Islet precursor cell (in vitro differentiated cells): ENCODE measurements at places on chromosomes 3 and 15.
A peak's percentile ranks its signal among the peaks of the same experiment; 100 is the strongest.

GRCh38 chr3:124993466-124993865 is 58.9 kb upstream of the MUC13 start:
- DNase-seq, result no peak

DNA sequence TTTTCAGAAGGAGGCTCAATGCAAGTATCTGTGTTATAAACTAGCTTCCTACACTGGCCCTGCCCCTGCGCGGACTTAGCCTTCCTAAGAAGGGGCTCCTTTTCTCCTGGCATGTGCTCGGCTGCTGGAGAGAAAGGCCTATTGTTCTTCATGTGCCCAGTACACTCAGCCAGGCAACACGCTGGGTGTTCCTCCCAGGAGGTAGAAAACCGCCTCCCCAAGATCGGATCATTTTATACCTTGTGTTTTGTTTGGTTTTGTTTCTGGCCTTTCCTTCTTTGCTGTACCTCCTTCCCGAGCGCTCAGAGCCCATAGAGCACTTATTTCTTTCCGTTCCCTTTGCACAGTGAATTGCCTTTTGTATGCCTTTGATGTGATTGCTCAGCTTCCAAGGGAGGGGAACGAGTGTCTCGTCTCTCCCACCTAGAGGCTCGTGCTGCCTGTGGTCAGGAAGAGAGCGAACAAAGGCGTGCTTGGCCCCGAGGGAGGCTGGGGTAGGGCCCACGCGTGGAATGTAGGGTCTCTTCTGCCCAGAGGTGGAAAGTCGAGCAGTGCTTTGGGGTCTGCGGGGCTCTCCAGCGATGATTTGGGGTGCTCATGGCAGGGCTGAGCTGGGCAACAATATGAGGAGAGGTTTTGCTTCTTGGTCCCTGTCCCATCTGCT is 30.0 kb downstream of the CCNL1 start:
- peak; percentile 85 for DNase-seq

GRCh38 chr15:99051308-99051707 is 43.7 kb upstream of the PGPEP1L start:
- peak; percentile 35 for DNase-seq

DNA sequence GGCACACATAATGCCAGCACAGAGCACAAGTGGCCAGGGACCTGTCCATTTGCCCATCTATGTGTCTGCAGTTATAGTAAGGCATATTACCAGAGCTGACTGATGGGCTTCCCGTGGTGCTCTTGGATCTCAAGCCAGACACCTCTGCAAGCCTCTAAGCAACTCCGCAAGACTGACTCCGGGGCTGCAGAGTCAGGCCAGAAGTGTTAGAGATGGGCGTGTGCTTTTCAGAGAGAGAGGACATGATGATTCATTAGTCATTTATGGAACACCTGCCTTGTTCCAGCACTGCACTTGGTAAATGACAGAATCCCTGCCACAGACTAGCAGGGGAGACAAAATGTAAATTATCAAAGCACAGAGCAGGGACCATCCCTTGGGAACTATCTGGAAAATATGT is 559.0 kb downstream of the PDCD6IP start:
- no peak for DNase-seq

DNA sequence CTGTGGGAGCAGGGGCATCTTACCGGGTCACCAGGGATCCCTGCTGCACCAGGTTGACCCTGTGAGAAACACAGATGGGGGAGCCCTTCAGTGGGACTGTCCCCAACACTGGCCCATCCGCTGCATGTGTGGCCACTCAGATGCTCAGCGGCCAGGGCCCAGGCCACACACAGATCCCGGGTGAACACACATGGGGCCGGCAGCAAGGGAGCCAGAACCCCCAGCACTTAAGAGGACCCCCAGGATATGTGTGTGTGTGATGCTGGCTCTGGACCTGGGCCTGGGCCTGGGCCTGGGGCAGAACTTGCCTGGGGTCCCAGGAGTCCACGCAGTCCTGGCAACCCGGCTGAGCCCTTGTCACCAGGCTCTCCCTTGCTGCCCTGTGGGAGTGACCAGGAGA is 4.9 kb upstream of the UCN2 start:
- DNase-seq, result no peak

GRCh38 chr3:46846624-46847542 is 16.4 kb downstream of the MYL3 start:
- DNase-seq, result no peak

GRCh38 chr15:57319226-57319918 is 56.9 kb upstream of the CGNL1 start:
- DNase-seq, result no peak

GRCh38 chr15:33866101-33866737 is 102.1 kb upstream of the CHRM5 start:
- peak; percentile 83 for DNase-seq

- no peak for DNase-seq
Observed at GRCh38 chr3:156978481-156978961, 152.4 kb downstream of the LEKR1 start.

DNA sequence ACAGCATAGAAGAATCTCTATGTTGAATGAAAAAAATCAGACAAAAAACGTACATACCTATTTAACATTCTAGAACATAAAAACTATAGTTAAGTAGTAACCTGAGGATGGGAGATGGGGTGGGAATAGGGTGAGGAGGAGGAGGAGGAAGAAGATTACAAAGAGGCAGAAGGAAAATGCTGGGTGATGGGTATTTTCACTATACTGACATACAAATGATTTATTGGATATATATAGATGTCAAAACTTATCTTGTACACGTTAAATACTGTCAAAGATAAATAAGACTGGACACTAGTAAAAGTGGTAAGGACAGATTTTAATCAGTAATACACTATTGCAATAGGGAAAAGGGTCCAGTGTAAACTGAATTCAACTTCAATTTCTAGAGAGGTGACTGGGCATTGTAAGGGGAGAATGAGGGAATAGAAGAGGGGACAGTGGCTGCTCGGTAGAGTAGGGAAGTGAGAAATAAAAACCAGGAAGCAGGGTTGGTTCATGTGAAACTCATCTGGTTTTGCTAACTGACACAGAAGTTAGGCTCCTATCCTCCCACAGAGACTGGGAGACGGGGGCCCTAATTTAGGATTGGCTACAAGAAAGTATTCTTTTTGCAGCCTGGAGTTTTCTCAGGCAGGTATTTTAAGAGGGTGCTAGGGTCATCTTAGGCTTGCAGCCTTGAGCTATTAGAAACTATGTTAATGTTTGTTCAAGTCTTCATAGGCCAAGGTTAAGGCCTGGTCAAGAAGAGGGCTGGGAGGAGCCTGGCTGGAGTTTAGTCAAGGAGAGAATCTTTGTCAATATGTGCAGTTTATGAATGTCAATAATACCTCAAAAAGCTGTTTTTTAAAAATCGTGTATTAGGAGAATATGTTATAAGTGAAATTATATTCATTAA is 15.0 kb upstream of the C15orf61 start:
- DNase-seq, result no peak

DNA sequence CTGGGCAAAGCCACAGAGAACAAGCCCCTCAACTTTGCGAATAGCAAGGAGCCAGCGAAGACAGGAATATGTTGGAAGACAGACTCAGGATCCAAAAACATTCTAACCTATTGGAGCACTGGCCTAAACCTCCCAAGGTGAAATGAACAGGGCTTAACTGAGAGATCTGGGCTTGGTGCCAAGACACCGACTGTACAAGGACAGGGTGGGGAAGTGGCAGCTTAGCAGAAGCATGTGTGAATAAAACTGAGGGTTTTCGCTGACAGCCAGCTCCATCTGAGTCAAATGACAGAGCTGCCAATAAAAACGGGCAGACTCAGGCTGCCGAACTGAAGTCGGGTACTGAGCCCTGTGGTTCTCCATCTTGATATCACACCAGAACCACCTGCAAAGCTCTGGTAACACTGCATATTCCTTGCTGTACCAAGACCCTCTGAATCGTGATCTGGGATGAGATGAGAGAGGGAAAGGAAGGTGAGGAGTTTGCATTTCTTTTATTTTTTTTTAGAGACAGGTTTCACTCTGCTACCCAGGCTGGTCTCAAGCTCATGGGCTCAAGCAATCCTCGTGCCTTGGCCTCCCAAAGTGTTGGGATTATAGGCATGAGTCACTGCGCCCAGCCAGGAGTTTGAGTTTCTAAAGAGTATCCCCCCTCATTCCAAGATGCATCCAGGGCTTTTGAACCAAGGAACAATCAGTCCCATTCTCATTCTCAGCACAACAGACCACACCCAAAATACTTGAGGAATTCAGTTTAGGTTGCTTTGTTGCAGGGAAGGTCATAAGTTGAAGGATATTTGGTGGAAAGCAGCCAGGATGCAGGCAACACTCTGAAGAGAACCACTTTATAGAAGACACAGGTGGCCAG is 6.0 kb upstream of the PLCB2 start:
- no peak for DNase-seq

DNA sequence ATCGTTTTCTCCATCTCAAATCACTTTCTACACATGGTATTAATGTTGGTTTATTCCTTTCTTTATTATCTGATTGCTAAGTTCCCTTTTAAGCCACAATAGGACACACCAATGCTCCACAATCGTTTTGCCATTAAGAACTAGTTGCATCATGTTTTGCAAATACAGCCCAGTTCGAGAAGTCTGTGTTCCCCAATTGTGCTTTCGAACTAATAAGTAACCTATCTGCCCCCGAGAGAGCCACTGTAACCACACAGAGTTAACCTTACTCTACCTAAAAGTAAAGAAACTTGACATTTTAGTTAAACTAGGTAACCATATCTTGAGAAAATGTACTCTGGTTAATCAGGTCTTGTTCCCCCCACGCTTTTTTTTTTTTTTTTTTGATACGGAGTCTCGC is 39.1 kb downstream of the MAGI1 start:
- no peak for DNase-seq

- no peak for DNase-seq
Observed at GRCh38 chr3:62183087-62183486, 190.3 kb downstream of the FEZF2 start.

DNA sequence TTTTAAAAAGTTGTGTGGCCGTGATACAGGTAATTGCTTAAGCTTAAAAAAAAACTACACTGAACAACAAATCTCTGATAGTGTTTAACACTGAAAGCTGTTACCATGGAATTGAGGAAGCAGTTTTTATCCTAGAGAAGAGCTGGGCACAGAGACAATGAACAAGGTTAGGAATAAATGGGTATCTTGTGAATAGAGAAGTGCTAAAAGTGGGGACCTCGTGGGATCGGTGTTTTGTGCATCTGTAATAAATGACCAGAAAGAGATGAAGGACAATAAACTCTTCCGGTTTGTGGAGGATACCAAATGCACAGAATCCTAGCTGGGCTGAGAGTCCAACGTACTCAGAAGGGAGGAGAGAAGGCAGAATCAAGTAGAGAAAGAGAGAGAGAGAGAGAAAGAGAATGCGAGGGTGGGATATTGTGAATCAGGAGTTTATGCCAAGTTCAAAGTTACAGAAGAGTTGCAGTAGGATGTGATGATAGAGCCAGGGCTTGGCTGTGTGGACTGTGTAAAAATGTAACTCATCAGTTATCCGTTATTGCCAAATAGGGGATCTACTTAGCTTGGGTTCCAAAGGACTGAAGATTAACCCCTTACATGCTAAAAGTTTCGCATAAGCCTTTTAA is 148.9 kb downstream of the IL20RB start:
- no peak for DNase-seq

GRCh38 chr3:37492977-37493471 is 318.6 kb upstream of the LRRFIP2 start:
- peak; percentile 69 for DNase-seq

- no peak for DNase-seq
Observed at GRCh38 chr15:31329640-31330010, 3.0 kb downstream of the KLF13 start.
